ENCODE measurements at places on chromosomes 6 and 20.
A peak's percentile ranks its signal among the peaks of the same experiment; 100 is the strongest.

GRCh38 chr20:54650052-54650719 is 174.8 kb downstream of the DOK5 start:
- DNase-seq = no peak

DNA sequence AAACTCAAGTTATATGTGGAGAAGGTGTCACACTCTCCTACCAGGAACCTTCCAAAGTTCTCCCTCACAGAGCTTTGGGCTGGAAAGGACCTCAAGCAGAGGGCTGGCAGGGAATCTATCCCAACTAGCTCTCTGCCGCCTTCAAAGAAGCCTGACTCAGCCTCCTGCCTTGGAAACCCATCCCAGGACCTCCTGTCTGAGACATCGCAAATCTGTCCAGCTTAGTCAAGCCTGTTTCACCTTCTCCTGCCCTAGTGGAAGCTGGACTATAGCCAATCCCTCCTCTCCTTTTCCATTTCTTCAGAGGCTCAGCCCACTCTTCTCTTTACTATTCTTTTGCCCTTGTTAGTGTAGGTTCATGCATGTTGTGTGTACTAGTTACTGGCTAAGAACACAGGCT is 48.2 kb upstream of the FOXP4 start:
- no peak for DNase-seq

- no peak for DNase-seq
These were observed 119.7 kb downstream of the MYLK4 start for GRCh38 chr6:2630891-2631571.

DNA sequence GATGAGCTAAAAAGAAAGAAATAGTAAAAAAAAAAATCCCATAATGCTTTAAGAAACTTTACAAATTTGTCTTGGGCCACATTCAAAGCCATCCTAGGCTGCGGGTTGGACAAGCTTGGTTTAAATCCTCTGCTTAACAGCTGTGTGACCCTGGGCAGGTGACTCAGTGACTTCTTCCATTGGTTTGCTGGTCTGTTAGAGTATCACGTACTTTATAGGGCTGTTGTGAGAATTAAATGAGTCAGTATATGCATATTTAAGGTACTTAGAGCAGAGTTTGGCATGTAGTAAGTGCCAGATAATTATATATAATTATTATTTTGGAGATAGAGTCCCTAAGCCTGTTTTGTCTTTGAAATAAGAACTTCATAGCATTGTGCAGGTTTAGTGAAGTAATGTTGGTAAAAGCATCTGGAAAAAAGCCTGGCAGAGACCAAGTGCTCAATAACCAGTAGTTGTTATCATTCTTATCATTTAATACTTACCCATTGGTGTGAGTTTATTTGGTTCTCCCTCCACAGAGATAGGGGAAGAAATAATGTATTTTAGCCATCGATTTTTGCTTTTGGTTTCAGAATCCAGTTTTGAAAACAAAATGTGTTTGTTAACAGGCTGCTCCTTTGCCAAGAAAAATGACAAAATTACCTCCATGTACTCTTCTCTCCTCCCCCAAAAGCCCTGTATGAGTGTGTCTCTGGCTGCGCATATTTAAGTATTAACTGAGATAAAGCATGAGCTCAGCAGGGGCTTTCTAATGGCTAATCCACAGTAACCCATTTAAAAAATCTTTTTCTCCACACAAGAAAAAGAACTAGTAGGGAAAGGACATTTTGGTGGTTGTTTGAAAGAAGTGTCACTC is 67.2 kb downstream of the FOXO3 start:
- DNase-seq = no peak

DNA sequence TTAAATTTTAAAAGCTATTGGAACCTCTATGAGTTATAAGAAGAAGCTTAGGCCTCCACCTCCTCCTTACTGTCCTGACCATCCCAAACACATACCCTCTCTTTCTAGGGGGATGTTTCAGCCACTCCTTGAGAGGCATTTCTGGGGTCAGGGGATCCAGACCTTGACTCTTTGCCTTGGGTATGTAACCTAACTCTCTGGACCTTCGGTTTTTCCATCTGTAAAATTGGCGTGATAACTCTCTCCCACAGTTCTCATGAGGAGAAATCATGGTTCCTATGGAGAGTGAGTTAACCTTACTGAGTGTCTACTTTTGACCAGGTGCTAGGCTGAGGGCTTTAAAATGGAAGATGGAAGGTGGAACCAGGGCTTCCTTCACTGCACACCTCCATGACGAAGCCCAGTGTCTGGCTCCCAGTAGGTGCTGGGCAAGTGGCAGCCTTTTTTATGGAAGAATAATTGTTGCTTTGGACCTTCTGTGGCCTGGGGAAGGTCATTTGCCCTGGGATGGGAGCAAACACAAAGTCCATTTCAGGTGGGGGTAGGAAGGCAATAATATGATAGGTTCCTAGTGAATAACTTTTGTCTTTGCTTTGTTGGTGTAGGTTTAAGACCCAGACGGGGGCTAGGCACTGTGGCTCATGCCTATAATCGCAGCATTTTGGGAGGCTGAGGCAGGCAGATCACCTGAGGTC is 18.4 kb downstream of the FOXP4 start:
- DNase-seq = no peak

GRCh38 chr6:112863753-112864152 is 516.6 kb downstream of the RFPL4B start:
- no peak for DNase-seq

GRCh38 chr20:58374906-58375758 is 13.9 kb upstream of the VAPB start:
- DNase-seq = no peak

- DNase-seq = no peak
These were observed 58.4 kb downstream of the TRAM2 start for GRCh38 chr6:52518279-52518945.

- no peak for DNase-seq
These were observed 111.2 kb downstream of the THBS2 start for GRCh38 chr6:169142538-169142844.

- DNase-seq = no peak
These were observed 53.0 kb downstream of the LINC00237 start for GRCh38 chr20:21053002-21053762.

DNA sequence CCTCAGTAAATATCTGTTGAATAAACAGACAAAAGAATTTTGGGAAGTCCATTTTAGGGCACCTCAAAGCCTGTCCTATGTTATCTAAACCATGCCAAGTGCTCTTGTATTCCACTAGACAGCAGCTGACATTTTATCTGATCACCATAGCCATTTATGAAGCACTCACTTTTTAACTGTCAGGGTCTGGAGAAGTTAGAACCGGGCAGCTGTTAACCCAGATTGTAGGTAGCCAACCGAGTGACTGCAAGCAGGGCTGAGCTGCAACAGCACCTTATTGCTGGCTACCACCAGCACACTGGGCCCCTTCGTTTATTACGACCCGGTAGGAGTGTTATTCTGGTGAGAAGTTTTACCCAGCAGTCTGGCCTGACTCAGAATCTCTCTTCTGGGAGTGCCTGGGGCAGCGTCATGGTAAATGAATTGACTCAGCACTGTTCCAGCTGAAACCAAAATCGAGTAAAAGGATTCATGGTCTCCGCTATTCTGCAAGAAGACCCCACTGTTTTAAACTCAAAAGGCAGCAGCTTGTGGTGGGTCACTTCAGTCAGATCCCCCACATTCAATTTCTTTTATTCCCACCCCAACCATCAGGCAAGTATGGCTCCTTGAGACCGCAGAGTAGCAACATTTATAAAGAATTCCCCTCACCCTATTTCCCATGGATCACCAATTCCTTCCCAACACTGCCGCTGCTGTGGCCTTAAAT is 1.7 kb downstream of the UBE2V1 start:
- peak; percentile 48 for DNase-seq

- no peak for DNase-seq
These were observed 692.8 kb downstream of the EPM2A start for GRCh38 chr6:145042559-145042958.

DNA sequence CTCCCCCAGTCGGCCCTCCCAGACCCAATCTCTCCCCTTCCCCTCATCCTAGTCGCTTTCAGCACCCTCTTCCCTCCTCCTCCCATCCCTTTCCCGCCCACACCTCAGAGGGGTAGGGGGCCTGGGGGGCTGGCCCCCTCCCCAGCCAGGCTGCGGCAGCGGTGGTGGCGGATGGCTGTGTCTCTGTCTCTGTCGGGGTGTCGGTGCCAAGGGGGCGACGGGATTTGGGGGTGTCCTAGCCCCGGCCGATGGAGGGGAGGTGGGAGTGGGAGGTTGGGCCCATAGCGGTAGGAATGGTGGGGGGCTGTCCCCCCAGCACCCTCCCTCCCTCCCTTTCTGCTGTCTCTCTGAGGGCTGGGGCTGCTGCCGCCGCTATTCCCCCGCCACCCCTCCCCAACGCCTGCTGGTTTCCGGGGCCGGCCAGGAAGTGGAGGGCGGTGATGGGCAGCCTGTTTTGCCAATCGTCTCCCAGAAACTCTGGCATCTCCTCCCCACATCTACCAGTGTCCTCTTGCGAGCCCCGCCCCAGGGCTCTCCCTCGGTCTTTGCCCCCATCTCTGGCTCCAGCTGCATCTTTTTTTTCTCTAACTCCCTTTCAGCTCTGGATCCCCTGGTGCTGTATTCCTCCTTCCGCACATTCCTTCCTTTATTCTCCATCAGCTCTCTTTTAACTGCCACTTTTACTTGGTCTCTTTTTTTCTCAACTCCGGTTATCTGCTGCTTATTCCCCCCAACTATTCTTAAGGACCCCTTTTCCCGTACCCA is at the start of gene AGPAT1:
AGPAT1 (minus strand) TSS at position 374 of the 765 bp plus-strand sequence. CDS start 4,588 bp downstream, outside the sequence.
- peak; percentile 94 for DNase-seq

GRCh38 chr6:14945461-14946185 is 300.2 kb upstream of the JARID2 start:
- no peak for DNase-seq

- no peak for DNase-seq
These were observed 156.1 kb downstream of the SYCP2 start for GRCh38 chr20:59777331-59777725.

DNA sequence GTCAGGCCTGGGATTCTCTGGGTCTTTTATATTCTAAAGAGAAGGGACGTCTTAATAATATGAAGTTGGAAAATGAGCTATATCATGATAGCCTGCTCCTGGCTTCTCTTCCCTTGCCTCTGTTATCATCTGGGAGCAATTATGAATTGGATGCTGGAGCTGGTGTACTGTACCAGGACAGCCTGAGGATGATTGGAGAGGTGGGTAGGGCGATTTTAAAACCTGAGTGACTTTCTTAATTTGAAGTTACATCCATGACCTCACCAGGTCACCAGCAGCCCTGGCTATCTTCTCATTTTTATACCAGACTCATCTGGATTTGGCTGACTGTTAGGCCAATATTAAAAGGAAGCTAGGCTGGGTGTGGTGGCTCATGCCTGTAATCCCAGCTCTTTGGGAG is 317.6 kb downstream of the CLIC5 start:
- no peak for DNase-seq

DNA sequence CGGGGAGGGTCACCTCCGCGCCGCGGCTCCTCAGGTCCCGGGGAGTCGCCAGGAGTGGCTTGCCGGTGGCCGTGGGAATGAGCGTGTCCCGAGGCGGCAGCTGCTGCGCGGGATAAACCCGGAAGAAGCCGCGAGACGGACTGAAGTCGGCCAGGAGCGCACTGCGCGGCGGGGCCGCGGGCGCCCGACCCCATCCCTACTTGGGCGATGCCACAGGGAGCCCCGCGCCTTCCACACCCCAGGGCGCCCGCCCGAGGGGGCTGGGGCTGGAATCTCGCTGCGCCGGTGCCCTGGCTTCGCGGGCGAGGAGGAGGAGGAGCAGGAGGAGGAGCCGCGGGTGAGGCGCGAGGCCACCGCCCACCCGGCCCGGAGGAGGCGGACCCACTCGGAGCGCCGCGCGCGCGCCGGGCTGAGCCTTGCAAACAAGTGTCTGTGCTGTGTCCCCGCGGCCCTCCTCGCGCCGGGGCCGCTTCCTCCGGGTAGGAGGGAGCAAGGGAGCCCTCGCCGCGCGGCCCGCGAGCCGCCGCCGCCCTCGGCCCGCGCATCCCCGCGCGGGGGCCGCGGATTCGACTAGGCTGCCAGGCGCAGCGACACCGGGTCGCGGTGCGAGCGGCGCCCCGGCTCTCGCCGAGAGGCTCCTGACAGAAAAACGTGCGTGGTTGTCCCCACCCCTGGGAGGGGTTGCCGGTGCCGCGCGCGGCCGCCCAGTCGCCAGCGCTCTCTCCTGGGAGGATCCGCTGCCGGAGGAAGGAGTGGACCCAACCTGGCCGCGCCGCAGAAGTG is at the start of gene ZDHHC14:
ZDHHC14 (plus strand) TSS at position 412 of the 783 bp plus-strand sequence.
- DNase-seq = peak; percentile 79

GRCh38 chr6:83097204-83097603 is 29.7 kb downstream of the DOP1A start:
- no peak for DNase-seq

GRCh38 chr6:91420243-91420642 is 833.4 kb upstream of the MAP3K7 start:
- DNase-seq = no peak

- no peak for DNase-seq
These were observed 13.4 kb downstream of the SLC52A3 start for GRCh38 chr20:754904-755303.

DNA sequence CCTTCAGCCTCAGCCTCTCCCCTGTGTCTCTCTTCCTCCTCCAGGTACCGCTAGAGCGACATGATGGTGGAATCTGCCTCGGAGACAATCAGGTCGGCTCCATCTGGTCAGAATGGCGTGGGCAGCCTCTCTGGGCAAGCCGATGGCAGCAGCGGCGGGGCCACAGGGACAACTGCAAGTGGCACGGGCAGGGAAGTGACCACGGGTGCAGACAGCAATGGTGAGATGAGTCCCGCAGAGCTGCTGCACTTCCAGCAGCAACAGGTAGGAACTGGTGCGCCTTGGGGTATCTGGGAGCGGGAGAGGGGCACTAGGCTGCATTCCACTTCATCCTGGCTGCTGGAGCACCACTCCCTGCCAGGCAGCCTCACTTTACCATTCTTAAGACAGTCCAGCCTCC is 19.5 kb downstream of the FOXP4 start:
- DNase-seq = no peak

GRCh38 chr6:161035182-161035980 is 43.8 kb downstream of the MAP3K4 start:
- DNase-seq = no peak

DNA sequence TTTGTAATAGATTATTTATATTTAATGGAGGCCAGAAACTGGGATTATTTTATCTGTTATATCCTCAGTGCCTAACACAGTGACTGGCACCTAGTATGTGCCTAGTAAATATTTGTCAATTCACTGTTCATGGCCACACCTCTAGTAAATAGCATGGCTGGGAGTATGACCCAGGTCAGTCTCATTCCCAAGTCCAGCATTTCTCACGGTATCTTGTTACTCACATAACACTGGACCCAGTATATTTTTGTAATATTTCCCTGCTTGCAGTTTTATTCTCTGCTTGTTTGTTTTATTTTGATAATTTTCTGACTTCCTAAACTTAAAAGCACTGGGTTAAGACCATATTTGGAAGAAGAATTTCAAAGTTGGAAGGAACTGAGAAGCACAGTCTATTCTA is 47.7 kb downstream of the CTNNBL1 start:
- no peak for DNase-seq

DNA sequence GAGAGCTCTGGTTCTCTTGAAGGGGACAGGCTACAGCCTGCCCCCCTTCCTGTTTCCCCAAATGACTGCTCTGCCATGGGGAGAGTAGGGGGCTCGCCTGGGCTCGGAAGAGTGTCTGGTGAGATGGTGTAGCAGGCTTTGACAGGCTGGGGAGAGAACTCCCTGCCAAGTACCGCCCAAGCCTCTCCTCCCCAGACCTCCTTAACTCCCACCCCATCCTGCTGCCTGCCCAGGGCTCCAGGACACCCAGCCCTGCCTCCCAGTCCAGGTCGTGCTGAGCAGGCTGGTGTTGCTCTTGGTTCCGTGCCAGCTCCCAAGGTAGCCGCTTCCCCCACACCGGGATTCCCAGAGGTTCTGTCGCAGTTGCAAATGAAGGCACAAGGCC is 9.8 kb downstream of the VEGFA start:
- no peak for DNase-seq

Data from stimulated activated CD4-positive, alpha-beta T cell treated with anti-CD3 and anti-CD28 coated beads, TNF-alpha, amount 100 ng/mL, for 24 hours (primary cell).